NCI-H524 treated with DMSO at 0.1 percent for 48 hours (cell line): ENCODE measurements at places on chromosomes 5 and 9.

DNA sequence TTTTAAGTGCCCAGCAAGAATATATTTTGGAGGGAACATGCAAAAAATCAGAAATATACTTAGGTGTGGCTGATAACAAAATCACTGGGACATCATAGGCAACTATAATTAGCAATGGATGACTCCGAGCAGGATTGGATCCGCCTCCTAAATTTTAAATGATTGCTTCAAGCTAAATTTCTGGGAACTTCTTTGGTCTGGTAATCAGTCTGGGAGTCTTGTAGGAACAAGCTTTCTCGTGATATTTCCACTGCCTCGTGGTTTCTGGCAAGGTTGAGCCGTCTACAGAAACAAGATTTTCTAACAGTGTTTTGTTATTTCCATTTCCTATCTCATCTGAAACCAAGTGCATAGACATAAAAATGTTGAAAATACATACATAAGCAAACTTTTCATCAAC is 232.6 kb downstream of the BNC2 start:
- DNase-seq, result no peak

DNA sequence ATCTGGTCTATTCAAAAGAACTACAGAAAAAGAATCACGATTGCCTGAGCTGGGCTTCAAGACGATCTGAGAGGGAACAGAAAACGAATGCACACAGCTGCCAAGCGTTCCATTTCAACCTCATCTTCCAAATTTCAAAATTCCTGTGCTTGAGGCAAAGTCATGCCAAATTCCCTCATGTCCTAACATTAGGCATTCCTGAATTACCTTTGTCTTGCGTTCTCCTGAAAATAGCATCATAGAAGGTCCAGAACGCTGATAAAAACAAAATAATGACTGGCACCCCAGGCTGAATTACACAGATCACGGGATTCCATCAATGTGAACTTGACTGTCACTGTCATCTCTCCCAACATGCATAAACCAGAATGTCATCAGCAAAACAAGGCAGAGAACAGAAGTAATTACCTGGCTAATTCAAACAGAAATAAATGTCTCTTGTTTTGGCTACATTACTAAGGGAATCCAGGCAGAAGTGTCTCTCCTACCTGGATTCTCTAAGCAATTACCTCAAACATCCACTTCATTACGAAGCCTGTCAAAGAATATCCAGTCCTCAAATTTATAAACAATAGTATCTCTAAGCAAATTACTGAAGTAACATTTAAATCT is 12.0 kb upstream of the CDH6 start:
- DNase-seq, result no peak

- DNase-seq, result no peak
Observed at GRCh38 chr9:135213566-135213965, 126.1 kb downstream of the OLFM1 start.

GRCh38 chr5:58793888-58794657 is 211.2 kb downstream of the RAB3C start:
- no peak for DNase-seq

- peak; percentile 40 for DNase-seq
Observed at GRCh38 chr5:180178531-180179441, 30.2 kb downstream of the RASGEF1C start.

DNA sequence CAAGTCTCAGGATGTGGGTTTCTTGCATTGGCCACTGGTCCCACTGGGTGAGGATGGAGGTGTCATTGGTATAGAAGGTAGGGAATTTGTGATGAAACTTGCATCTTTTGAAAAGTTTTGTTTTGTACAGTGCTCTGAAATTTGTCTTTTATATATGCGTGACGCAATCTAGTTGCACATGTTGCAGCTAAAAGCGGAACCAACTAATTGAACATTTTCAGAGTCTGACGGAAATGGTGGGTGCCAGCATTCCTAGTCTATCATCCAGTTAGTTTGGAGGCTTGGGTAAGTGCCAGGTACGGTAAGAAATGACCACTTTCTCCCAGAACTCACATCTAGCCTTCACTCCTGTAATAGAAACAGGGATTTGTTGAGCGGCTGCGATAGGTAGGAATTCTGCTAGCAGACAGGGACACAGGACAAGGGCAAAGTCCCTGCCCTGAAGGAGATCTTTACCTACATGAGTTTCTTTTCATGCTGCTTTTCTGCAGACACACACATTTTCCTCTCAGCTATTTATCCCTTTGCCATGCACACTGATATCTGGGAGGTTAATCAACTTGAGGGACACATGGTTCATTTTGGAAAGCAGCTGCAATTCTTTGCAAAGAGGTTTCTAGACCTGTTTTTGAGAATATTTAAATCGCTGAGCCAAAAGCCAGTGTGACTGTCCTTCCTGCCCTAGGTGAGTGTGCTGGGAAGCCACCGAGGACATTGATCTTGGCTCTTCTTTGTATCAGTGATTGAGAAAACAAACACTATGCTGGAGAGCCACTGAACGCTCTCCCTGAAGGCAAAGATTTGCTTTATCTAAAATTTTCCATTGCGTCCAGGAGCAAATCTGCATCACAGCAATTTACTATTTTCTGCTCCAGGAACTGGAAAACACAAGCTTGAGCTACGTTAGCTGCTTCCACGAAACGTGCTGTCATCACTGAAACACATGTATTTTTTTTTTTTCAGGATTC is 89.7 kb downstream of the DAP start:
- no peak for DNase-seq

- DNase-seq, result peak; percentile 61
Observed at GRCh38 chr5:102307232-102307631, 11.1 kb upstream of the SLCO4C1 start.

DNA sequence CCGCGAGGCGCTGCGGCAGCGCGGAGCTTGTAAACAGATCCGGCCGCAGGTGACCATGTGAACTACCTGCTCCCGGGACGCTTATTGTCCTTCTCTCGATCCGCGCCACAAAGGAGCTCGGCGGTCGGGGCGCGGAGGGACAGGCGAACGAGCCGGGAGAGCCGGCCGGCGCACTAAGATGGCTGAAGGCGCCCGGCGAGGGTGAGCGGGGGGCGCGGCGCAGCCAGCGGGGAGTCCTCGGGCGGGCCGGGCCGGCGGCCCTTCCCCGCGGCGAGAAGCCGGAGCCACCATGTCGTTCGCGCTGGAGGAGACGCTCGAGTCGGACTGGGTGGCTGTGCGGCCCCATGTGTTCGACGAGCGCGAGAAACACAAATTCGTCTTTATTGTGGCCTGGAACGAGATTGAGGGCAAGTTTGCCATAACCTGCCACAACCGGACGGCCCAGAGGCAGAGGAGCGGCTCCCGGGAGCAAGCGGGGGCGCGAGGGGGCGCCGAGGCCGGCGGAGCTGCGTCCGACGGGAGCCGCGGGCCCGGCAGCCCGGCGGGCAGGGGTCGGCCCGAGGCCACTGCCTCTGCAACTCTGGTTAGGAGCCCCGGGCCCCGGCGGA is 535 bp downstream of the JMY start:
- no peak for DNase-seq
